T-cell (primary cell): ENCODE measurements at places on chromosomes 7 and 10.

DNA sequence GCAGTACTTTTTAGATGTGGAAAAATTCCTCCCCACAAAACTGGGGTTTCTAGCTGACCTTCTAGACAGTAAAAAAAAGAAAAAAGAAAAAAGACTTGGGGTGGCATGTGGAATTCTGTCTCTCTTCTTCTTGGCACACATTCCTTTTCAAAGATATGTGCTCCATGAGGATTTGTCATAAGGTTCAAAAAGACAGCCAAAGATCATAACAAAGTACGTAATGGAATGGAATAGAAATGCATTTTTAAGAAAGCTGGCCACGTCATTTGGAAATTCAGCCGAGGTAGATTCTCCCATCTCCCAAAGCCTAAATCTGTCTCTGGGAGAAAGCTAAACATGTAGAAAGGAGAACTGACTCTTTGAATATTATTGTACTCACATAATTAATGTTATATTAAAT is 381.3 kb upstream of the NFE2L3 start:
- DNase-seq = no peak

- no peak for DNase-seq
Observed at GRCh38 chr7:102103027-102103372, 183.7 kb upstream of the SH2B2 start.

DNA sequence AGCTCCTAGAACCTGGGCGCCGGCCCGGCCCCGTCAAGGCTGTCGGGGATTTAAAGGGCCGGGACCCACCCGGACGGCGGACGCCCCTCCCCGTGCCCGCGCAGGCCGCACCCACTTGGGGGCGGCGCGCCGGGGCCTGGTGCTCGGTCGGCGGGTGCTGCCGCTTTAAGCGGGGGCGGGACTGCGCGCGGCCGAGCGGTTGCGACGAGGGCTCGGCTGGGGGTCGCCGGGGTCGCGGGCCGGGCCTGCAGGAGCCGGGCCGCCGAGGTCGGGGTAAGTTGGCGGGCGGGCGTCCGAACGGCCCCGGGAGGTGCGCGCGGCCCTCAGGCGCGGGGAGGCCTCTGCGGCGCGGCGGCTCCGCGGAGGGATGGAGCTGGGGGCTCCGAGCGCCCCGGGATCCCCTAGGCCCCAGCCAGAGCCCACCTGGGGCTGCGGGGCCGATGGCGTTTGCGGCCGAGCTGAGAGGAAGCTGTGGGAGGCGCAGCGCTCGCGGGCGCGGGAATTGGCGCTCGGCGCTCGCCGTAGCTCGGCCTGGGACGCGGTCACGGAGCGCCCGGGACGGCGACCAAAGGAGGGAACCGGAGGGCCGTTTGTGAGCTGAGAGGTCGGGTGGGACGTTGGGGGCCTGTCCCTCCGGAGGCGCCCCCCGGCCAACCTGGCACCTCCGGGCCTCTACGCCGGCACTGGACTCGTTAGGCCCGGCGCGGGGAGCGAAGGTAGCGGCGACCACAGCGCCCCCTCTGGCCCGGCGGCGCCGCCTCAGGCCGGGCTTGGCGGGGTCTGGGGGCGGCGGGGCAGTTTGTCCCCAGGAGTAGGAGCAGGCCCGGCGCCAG is at the start of gene TRRAP:
Gene TRRAP, plus strand, starts transcription at position 168 of the 833 bp plus-strand sequence. CDS start 2,619 bp downstream, outside the sequence.
- DNase-seq = peak; percentile 29

DNA sequence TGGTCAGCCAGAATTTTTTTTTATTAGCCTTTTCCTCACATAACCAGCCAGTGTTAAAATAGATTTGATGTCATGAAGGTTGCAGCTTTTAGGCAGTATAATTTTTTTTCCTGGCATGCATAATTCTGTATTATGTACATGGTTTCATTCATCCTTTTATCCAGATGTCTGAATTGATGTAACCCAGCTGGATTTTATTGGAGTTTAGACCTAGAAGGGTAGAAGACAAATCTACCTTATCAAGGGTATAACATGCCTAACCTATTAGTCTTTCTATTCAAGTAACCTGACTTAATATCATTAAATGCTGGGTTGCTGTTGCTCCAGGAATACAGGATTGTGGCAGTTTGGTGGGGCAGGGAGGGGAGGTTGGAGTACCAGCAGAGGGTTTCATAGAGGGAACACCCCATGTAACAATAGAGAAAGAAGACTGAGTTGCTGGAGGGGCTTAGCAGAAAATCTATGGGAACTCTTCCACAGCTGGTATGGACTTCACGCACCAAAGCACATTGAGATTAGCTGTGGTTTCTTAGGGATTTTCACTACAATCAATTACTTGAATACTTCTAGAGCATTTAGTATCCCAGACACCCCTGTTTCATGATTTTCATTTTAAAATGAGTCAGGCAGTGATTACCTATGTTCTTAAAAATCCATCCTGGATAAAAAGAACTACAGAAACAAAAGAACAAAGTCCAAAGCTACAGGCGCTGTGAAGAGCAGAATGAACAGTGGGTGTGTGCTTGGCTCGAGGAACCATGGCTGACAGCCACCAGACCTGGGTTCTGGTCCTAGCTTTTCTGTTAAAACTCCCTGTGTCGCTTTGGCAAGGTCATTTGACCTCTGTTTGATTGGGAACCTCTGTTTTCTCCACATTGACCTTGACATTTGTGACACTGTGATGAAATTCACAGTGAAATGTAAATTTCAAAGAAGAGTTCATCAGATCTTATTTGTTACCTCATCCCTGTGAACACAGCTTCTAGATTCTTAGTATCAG is 93.5 kb downstream of the CREM start:
- no peak for DNase-seq

GRCh38 chr7:38217672-38218071 is 39.6 kb downstream of the STARD3NL start:
- DNase-seq = no peak

DNA sequence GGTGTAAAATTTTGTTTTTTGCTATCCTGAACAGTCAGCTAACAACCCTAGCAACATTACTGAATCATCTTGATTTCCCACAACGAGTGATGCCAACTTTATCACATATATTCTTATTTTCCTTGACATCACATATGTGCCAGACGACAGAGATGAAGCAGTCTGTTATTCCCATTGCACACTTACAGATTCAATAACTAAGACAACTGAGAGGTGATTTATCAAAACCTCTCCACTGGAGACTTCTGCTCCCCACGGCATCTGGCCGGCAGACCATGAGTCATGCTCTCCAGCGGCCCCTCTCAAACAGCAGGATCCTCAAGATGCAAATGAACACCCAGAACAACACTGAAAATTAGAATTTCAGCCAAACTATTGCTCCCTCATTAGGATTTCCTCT is 57.1 kb downstream of the AMPH start:
- DNase-seq = no peak

GRCh38 chr10:123967626-123968243 is 76.1 kb upstream of the CPXM2 start:
- no peak for DNase-seq

- no peak for DNase-seq
Observed at GRCh38 chr7:33814400-33814799, 90.9 kb upstream of the BMPER start.

GRCh38 chr10:48494073-48494472 is 110.8 kb downstream of the ARHGAP22 start:
- no peak for DNase-seq

DNA sequence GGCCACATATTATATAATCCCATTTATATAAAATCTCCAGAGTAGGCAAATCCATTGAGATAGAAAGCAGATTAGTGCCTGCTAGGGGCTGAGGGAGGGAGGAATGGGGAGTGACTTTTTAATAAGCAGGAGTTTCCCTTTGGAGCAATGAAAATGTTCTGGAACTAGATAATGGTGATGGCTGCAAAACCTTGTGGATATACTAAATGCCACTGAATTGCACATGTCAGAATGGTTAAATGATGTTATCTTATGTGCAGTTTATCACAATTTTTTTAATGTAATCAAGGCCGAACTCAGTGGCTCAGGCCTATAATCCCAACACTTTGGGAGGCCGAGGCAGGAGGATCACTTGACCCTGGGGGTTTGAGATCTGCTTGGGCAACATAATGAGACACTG is 145.5 kb upstream of the AUTS2 start:
- no peak for DNase-seq

- no peak for DNase-seq
Observed at GRCh38 chr10:58846856-58847255, 329.6 kb upstream of the PHYHIPL start.

- DNase-seq = no peak
Observed at GRCh38 chr10:74842301-74842954, 16.0 kb downstream of the KAT6B start.
